Endothelial cell of umbilical vein (primary cell): ENCODE measurements at places on chromosomes 12 and 14.

DNA sequence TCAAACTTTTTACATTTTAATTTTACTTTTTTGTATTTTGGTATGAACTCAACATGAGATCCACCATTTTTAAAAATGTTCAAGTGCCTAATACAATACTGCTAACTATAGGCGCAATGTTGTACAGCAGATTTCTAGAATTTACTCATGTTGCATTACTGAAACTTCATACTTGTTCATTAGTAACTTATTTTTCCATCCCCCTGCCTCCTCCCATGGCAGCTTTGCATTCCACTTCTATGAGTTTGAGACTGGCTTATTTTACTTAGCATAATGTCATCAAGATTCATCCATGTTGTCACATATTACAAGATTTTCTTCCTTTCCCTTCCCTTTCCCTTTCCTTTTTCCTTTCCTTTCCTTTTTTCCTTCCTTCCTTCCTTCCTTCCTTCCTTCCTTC lies 825.9 kb downstream of the SLC16A7 start:
- no peak for DNase-seq

- peak; percentile 42 for DNase-seq
Observed at GRCh38 chr12:22856178-22856577, 231.2 kb downstream of the ETNK1 start.

DNA sequence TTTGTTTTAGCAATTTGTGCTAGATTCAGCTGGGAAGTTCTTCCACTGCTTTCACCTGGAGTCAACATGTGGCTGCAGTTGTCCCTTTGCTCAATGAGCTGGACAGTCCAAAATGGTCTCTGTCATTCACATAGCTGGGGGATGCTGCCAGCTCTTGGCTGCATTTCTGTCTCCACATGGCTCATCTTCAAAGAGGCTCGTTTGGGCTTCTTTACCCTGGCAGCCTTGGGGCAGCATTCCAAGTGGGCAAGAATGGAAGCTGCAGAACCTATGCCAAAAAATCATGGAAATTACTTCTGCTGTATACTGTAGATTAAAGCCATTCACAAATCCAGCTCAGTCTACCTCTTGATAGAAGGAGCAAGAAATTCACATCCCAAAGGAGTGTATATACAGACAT lies 199.1 kb downstream of the SLC5A8 start:
- DNase-seq, result no peak

DNA sequence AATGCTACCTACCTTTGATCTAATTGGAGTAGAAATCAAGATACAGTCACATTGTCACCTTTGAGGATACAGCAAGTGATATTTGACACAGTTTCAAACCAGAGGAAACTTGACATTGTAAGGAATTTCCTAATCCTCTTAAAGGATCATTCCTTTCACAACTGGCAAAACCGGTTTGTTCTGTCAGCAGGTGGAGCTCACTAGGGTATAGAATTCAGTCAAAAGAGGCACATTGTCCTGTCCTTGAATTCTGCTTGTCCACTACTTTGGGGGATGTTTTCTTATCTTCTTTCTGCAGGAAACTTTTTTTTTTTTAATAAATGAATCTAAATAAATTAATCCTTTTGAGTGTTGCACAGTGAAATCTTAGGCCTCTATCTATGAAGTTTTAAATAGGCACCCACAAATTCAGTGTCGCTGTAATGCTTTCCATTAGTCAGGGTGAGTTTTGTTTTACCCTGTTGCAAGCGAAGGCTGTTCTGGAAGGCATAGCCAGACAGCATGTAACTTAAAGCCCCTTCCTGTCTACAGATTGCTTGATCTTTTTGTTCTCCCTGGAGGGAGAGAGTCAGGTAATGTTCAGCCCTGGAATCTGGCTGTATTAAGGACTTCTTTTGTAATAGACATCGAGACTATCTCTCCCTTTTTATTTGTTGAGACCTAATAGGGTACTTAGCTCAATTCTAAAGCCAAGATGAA lies 285.0 kb upstream of the RGS6 start:
- no peak for DNase-seq

- no peak for DNase-seq
Observed at GRCh38 chr12:131397493-131398181, 313.3 kb upstream of the SFSWAP start.

- peak; percentile 24 for DNase-seq
Observed at GRCh38 chr12:12806784-12807516, 6.2 kb upstream of the DDX47 start.

- DNase-seq, result no peak
Observed at GRCh38 chr12:127966331-127966730, 300.6 kb upstream of the TMEM132C start.
